ENCODE measurements at places on chromosomes 4 and X.

DNA sequence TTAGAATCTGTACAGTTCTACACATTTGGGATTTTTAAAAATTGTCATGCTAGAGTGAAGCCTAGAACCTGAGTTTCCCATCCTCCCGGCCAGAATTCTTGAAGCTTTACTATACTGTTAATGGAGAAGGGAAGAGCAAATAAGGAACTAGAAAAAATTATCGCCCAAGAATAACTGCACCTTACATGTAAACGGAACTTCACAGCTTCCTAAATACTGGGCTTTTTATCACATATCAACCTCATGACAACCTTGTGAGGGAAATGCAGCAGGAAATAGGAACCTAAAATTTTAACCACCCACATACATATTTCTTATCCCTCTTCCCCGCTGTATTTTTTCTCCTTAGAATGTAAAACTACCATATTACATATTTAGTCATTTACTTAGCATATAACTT, 19.3 kb downstream of the ARHGEF9 start:
- no peak for DNase-seq

- no peak for DNase-seq
These were observed 113.0 kb downstream of the DTHD1 start for GRCh38 chr4:36394352-36394903.

DNA sequence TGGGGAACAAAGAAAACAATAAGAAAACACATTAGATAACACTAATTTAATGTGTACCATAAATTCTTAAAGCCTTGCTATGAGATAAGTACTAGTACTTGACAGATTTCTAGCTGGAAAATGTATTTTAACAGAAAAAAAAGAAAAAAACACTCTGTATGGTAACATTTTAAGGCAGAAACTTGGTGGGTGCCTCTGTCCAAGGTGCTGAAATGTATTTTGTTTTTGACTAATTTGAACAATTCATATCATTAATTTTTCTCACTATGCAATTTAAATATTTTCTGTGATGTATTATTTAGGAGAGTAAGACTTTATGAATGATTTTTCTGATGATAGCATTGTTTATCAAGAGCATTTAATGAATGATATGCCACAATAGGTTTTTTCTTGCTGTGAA, 107.5 kb downstream of the GABRG1 start:
- DNase-seq = no peak

- DNase-seq = no peak
These were observed 137.1 kb downstream of the GASK1B start for GRCh38 chr4:158035662-158036195.

- DNase-seq = no peak
These were observed 47.3 kb upstream of the GAB1 start for GRCh38 chr4:143289370-143289769.

GRCh38 chrX:119853444-119853843, 681 bp upstream of the UPF3B start:
- DNase-seq = no peak

DNA sequence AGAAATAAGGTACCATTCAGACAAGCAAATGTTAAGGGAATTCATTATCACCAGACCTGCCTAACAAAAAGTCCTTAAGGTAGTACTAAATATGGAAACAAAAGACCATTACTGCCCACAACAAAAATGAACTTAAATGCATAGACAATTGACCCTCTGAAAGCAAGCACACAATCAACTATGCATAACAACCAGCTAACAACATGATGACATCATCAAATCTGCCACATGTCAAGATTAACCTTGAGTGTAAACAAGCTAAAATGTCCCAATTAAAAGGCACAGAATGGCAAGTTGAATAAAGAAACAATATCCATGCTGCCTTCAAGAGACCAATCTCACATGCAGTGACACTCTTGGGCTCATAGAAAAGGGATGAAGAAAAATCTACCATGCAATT, 160.7 kb upstream of the CPXCR1 start:
- no peak for DNase-seq

DNA sequence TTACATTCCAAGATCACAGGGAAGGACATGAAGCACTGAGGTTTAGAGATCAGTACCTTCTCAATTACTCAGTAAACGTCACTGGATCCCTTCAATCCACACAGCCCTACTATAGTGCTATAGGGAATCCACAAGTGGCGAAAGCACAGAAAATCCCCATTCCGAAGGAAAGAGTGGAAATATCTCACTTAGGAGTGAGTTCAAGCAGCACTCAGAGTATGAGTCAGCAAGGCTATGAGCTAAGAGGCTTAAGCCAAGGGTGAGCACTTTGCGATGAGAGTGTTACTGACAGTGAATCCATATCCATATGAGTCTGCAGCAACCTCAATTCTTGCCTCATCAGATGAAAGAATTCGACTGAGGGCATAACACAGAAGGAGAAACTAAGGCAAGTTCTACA, 165.1 kb downstream of the VSIG4 start:
- DNase-seq = no peak

DNA sequence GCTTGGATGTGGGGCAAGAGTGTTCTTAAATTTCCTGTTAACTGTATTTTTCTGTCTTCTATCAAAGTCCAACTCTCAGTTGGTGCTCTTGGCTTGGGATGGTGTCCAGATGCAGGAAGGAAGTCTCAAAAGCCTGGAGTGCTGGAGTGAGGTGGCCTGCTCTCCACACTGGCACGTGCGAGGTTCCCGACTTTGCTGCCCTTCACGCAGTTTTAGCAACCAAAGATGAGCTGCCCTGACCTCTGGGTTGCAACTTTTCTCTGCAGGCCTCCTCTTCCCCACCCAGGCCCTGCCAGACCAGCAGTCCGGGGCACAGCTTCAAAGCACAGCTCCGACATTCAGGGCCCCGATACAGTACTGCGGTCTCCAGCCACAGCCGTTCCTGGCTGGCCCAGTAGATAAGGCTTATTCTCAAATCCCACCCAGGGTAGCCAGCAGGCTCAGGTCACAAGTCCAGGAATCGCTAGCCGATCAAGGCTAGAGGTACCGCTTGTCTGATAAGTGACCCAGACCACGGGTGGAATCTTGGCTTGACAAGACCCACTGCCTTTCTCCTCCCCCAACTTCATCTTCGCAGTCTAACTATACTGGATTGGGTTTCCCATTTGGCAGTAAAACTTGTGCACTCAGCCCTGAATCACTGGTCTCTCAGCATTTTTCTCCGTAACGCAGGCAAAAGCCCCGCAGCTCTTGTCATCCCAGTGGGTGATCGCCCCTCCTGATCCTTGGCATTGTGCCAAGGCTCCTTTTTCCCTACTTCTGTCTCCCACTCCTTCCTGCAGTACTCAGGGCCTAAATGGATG, 21.8 kb upstream of the JADE1 start:
- DNase-seq = no peak

GRCh38 chr4:150971901-150972300, 43.2 kb downstream of the LRBA start:
- no peak for DNase-seq

DNA sequence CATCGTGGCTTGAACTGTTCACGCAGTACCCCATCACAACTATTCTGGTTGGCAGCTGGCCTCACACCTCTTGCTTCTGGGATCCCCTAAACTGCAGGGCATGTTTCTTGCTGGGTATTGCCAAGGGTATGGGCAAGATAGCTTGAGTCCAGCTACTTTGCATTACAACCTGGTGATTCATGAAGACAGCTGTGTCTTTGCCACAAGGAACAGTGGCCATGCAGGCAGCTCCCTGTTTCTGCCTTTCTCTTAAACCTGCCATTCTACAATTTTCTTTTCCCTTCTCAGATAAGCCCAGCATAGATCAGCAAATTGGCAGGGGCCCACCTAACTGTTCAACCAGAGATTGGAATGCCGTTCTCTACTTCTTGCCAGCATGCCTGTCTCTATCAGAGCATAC, 42.8 kb downstream of the TENM3 start:
- no peak for DNase-seq

DNA sequence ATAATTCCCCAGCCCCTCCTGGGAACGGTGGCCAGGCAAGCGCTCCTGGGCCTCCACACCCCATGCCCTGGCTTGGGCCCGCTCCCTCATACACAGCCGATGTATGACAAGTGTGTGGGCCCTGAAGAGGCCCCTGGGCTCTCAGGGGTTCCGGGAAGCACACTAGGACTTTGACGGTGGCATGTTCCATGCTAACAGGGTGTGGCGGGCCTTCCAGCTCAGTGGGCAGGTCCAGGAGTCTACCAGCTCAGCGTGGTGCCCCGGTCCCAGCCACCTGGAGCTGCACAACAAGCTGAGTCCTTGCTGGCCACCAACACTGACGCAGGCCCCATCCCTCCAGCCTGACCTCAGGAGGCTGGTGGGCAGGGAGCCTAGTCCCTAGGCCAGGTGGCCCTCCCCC, 24.4 kb upstream of the HMX1 start:
- no peak for DNase-seq

DNA sequence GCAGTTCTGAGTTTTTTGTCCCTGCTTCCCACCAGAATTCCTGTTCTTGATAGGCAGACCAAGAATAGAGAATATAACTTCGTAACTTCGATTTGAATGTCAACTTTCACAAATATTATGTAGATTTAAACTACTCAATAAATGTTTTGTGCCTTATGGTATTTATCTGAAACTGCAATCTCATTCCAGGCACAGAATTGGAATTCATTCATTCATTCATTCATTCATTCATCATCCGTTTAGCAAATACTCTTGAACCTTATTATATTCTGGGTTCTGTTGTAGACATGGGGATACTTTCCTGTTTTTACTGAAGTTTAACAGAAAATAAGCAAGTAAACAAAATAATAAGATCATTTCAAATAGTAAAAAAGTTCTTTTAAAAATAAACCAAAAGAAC, 324.4 kb downstream of the UNC5C start:
- DNase-seq = no peak

- no peak for DNase-seq
These were observed 31.9 kb downstream of the CBR4 start for GRCh38 chr4:168978001-168978700.

GRCh38 chr4:82850684-82851083, 40.3 kb downstream of the SEC31A start:
- no peak for DNase-seq

DNA sequence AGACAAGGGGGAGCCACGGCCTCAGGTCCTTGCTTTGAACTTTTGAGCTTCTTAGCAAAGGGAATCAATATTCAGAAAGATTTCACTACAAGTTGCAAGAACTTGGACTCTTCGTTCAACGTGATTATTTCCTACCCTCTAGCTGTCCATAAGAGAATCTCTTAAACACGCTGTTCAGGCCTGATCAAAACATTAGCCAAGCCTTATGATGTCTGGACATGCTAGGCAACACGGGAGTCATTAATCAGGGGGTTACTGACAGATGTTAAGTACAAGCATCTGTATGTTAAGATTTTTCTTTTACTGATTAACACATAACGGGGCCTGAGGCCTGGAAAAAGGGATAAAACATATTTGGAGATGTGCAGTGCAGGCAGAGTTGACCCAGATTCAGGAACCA, 138.9 kb upstream of the IL1RAPL2 start:
- no peak for DNase-seq

DNA sequence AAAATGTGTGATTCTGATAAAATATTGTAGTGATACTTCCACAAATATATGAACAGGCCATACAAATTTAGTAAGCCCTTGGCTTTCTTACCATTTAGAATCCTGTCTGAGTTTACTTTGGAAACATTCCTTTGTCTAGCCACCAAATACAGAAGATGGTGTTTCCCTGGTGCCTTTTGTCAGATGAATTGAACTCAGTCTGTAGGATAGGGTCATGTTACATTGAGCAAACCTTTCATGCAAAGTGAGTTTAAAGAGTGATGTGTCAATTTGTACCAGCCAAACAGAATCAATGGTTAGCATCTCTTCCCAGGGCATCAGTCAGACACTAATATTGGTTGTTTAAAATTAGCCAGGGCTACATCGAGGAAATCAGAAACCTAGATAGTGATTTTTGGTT, 1443.4 kb downstream of the ARAP2 start:
- DNase-seq = no peak

DNA sequence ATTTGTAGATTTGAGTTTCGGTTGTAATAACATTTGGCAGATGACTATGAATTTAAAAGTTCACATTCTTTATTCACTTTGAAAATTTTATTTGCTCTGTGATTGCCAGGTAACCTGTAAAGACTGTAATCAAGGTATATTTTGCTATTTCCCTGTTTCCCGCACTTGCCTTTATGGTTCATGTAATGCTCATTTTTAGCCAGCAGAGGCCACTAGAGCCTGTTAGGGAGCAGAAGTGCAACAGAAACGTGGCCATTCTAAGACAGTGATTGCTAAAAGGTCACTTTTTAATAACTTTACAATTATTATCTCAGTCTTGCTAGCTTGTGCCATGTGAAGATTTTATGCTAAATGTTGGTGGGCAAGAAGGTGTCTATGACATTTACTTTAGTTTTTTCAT, 12.4 kb downstream of the YIPF6 start:
- no peak for DNase-seq

DNA sequence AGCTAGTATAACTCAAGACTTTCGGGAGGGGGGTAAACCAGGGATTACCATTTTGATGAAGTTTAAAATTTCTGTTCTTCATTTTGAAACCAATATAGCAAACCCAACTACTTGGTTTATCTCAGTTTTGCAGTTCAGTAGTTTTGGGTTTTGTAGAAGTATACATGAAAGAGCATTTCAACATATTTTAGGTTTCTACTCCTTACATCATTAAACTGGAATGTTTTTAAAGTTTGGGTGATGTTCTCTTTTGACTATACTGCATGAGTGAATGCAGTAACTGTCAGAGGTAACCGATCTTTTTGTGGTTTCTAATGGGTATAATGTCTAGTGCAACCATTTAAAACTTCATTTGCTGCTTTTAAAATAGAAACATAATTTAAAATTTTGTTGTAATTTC, 248.3 kb upstream of the MAD2L1 start:
- no peak for DNase-seq

DNA sequence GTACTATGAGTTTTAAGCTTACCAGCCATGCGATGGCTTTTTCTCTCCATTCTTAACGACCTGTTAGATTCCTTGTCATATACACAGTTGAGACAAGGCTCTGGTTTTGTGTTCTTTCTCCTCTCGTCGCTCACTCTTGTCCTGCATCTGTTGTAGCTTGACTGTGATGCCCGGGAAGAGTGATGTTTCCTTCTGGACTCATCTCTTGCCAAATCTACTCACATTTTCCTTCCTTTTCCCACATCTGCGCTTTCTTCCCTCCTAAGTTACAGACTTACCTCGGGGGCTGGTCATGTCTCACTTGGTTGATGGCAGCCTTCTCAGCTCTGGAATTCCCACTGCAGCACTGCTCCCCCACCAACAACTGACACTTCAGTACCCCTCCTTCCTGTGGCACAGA, 4.8 kb upstream of the MAP7D3 start:
- DNase-seq = no peak

DNA sequence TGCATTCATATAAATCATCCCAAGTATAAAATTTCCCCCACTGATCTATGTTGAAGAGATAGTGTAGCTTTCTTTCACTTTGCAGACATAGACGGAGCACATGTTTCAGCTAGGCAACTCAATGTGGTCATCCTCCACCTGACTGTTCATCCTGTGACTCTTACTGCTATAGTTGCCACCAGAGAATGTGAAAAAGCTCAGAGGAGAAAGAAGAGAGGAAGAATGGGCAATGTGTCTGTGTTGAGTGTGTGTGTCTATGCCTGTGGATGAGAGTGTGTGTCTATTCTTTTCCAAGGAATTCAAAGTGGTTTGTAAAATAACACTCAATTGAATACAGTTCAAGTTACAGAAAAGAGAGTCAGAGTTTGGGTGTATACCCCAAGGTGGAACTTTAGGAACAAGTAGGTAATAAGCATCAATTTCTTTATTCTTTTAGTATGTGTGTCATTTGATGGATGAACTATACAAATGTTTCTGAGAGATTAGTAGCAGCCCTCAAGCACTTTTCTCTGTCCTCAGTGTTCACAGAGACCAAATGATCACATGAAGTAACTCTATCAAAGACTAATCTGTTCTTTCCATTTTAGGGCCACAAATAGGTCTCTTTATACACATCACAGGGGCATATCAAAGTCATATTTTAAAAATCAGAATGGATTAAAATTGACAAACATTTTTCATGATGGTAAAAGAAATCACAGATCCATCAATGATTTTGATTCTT, 2.3 kb downstream of the SNCA start:
- DNase-seq = no peak
